Colonic mucosa (tissue), 4 donors: ENCODE measurements at places on chromosomes 6 and 20. TPM values are rescaled to one million over a fixed set of nuclear protein-coding genes. Genes with fewer than 3 reads are reported as not detected.

CCN6 gene
- total RNA-seq: not detected

- DNase-seq: no peak
- H3K27ac ChIP-seq: no peak overlapping the region
These were observed 951.9 kb upstream of the FLRT3 start for GRCh38 chr20:15289337-15289736.

GRCh38 chr20:6611911-6612605 is 155.4 kb upstream of the BMP2 start:
- no peaks in the 10 kb centered on the region for H3K27me3 ChIP-seq
- no peak overlapping the region for H3K4me3 ChIP-seq
- H3K36me3 ChIP-seq: no peaks in the 10 kb centered on the region
- H3K4me1 ChIP-seq: no peaks in the 10 kb centered on the region
- H3K27ac ChIP-seq: no peak overlapping the region

DNA sequence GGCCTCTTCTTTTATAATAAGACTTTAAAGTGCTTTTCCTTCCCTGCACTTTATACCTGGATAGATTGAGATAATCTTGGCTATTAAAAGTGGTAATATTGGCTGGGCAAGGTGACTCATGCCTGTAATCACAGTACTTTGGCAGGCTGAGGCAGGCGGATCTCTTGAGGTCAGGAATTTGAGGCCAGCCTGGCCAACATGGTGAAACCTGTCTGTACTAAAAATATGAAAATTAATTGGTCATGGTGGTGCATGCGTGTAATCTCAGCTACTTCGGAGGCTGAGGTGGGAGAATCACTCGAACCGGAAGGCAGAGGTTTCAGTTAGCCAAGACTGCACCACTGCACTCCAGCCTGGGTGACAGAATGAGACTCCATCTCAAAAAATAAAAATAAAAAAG is 197.1 kb upstream of the RGS17 start:
- no peaks in the 10 kb centered on the region for H3K4me1 ChIP-seq
- DNase-seq: no peak
- no peak overlapping the region for H3K4me3 ChIP-seq
